ENCODE measurements at places on chromosomes 1 and 21.

GRCh38 chr1:171477804-171478203, 7.5 kb upstream of the PRRC2C start:
- no peak for DNase-seq

DNA sequence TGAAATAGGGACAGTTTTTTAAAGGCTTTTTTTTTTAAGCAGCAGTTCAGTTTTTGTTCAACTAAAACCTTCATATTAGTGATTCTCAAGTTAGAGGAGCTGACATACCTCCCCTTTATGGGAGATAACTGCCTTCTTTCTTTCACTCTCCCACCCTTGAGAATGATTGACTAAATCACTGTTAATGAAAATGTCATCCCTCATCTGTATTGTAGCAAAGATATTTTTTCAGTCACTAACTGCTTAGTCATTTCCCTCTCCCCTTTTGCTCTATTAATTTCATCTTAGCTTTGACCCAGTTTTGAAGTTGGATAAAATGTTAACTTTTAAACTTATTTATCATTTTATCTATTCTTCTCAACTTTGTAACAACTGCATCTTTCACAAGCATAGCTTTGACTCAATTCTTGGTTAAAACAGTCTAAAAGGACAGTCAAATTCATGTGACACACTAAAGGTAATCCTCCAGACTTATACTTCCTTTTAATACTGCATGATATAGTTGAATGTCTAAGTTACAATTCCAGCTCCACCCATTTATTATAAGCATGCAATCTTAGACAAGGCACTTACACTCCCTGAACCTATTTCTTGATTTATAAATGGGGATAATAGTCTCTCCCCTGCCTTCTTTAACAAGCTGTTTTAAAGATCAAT, 17.1 kb downstream of the CAPZA1 start:
- no peak for DNase-seq

DNA sequence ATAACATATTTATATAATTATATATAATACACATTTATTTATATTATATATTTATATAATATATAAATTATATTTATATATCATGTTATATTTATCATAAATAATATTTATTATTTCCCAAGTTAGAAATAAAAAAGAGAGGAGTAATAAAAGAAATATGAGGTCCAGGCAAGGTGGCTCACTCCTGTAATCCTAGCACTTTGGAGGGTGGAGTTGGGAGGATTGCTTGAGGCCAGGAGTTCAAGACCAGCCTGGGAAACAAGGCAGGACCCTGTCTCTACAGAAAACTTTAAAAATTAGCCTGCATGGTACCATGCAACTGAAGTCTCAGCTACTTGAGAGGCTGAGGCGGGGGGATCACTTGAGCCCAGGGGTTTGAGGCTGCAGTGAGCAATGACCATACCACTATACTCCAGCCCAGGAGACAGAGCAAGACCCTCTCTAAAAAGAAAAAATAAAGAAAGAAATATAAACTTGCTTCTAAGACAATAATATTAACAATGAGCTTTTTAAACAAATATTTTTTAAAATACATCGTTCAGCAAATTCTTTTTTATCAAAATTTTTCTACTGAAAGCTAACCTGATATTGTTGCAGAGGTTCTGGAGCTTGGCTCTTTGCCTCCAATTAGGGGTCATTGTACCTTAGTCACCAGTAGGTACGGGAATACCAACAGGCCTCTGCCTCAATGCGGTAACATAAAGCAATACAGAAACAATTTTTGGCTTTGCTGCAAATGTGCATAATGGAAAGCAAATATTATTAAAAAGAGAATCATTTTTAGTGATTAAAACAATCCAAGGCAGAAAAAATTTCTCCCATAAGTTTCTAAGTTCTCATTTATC, 290.0 kb downstream of the SETD4 start:
- no peak for DNase-seq

DNA sequence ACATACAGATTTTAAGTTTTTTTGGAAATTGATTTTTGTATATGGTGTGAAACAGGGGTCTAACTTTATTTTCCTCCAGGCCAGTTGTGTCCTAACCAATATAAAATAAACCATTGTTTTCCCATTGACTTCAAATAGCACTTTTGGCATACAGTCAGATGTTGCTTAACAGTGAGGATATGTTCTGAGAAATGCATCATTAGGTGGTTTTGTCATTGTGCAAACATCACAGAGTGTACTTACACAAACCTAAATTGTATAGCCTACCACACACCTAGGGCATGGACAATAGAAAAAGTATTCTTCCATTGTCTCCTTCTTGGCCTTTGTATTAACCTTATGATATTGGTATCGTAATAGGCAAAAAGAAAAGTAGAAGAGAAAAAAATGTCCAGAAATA, 37.4 kb upstream of the DISP1 start:
- no peak for DNase-seq

- no peak for DNase-seq
Measured at GRCh38 chr1:186104459-186104858, 270.6 kb downstream of the TPR start.

- no peak for DNase-seq
Measured at GRCh38 chr1:27052527-27052926, 39.9 kb upstream of the TENT5B start.

DNA sequence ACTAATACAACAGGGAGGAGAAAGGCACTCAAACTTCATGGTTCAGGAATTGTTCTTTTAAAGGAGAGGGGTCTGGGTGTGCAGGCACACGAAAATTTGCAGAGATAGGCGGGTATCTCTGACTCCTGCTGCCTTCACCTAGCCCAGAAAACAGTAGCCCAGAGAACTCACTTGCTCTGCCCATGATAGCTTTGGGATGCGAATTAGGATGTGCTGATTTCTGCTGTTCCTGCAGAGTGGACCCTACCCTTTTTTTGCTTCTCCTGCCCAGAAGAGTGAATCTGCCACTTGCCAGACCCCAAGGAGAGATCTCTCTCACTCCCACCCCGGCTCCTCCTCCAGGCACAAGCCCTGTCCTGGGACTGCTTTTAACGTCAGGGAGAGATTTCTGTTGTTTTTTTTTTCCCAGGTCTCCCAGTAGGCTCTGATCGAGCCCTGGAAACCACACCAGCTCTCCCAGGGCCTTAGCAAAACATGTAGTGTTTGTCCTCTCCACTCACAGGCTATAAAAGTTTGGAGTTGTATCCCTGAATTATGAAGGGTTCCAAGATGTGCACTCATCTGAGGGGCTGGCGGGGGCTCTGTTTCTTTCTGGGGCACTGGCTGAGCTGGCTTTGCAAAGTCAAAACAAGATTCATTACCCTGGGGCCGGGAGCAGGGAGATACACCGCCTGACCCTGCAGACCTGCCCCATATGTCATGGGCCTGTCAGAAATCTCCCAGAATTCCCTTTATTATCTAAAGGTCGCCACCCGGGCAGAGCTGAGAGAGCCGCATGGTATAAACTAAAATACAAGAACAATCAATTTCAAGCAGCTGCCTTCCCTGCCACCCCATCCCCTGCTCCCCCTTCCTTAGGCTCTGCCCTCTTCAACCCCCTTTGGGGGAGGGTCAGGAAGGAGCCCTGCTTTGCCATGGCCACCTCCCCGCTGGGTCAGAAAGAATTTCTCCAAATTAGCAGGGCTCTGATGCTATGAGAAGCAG, 17.9 kb downstream of the PLXNA2 start:
- DNase-seq: no peak

DNA sequence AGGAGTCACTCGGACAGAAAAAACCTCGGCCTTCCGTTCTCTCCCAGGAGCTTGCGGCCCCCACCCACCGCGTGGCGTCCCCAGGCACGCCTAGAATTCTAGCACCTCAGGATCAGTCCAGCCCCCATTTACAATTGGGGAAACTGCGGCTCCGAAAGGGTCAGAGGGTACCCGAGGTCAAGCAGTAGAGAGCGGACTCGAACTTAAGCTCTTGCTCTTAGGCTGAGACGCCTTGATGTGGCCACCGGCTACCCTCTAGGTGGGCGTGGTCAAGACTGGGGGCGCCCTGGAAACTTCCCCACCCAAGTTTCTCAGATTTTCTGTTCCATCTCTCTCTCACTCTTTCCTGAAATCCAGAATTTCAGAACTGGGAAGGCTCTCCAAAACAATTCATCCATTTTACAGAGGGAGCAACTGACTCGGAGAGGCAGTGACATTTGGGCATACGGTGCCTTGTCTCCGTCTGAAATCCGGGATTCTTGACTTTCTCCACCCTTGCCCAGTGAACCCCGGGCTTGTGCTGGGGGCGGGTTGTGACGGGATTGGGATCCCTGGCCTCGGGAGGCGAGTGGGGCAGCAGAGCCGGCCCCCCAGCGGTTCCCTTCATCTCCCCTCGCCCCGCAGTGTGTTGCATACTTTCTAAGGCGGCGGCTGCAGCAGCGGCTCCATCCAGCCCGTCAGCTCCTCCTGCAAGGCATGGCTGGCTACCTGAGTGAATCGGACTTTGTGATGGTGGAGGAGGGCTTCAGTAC, 777 bp downstream of the AZIN2 start:
- peak; percentile 27 for DNase-seq

- no peak for DNase-seq
Measured at GRCh38 chr21:36873513-36873912, 93.0 kb downstream of the HLCS start.

DNA sequence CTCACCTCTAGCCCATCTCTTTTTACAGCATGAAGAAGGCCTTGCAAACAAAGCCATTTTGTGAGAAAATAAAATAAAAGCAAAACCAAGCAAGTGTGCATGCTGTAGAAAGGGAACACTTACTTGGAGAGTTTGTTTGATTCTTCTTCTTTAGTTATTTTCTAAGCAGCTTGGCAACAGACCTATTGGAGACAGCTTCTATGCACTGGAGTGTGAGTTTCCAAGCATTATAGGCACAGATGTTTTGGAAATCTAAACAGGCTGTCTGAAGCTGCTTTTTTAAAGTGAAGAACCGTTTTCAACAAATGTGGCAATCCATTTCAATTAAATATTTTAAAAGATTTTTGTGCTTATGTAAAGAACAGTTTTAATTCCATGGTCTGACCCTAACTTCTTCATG, 76.6 kb downstream of the NGF start:
- no peak for DNase-seq

DNA sequence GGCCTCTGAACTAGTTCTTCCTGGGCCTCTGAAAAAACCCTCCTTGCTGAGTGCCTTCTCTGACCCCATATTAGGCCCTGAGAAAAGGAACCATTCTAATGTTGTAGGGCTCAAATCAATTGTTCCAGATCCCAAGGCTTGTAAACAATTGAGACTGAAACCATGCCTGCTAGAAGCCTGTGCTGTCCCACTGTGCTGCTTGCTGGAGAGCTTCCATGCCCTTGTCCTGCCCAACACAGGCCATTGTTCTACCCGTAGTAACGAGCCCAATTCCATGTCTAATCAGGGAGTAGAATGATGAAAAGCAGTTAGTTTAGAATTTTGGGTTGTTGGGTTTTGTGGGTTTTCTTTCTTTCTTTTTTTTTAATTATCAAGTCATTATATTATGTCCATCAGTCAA, 47.4 kb downstream of the ZNF281 start:
- DNase-seq: no peak

- DNase-seq: no peak
Measured at GRCh38 chr1:8976896-8977450, 31.3 kb downstream of the CA6 start.

- DNase-seq: no peak
Measured at GRCh38 chr1:159218649-159219636, 14.3 kb downstream of the ACKR1 start.

DNA sequence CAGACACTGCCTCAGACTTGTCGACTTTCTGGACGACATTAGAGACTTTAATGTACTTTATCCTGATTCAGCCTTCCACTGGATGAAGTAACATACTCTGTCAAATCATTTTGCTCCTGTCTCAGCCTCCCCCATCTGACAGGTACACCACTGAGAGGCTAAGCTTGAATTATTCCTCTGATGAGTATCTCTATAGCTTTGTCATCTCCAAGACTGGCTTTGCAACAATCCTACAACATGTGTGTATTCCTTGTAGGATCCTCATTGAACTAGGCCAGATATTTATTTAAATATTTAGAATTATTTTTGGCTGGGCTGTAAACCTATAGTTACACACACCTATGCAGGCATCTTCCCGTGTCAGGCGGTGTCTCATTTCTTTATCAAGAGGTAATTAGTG, 1.1 kb upstream of the TRIM58 start:
- DNase-seq: no peak

- no peak for DNase-seq
Measured at GRCh38 chr21:45264146-45264911, 23.4 kb downstream of the POFUT2 start.

- DNase-seq: no peak
Measured at GRCh38 chr1:9105336-9105867, 23.5 kb downstream of the GPR157 start.

GRCh38 chr1:115642168-115643072, 650 bp downstream of the VANGL1 start:
- DNase-seq: peak; percentile 32

DNA sequence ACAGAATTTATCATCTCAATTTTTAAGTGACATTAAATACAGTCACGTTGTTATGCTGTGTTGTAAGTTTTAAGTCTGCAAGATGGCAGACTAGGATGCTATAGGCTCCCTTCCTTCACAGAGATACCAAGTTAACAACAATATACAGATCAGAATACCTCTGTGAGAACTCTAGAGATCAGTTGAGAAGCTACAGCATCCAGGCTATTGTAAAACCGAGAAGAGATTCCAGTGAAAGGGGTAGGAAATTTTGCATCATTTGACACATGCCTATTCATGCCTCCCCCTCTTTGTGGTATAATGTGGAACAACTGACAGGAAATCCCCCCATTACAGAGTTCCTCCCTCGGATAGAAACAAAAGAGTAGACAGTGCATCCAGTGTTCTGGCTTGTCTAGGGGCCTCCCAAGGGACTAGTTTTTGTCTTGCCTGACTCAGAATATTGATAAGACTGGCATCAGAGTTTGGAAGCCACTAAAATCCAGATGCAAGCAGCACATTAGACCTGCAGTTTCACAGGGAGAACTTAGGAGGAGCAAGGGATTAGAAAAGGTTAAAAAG, 80.6 kb downstream of the LBR start:
- DNase-seq: no peak

- DNase-seq: peak; percentile 13
Measured at GRCh38 chr1:119702384-119702783, 9.3 kb upstream of the PHGDH start.

GRCh38 chr1:160540859-160541233, 17.8 kb upstream of the SLAMF6 start:
- DNase-seq: no peak

DNA sequence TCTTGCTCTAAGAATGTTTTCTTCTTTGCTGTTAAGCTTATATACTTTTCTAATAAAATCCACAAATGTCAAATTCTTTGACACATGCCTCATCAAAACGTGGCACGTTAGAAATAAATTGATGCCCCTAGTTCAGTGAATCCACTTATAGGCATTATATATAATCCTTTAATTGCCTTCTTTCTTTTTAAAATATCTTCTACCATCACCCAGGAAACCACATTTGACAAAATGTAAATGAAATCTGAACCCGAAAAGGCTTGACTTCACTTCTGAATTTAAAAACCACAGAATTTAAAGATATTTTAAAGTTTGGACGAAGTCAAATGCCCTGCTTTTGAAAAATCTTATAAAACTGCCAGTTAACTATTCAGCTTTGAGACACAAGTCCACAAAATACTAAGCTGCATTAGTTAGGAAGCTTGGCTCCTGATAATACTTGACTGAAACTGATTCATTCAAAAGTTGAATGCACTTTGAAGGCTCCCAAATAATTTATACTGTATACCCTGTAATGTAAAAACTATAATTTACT, 22.4 kb upstream of the KIFAP3 start:
- DNase-seq: no peak
